ENCODE measurements at places on chromosomes 5 and 9.
A peak's percentile ranks its signal among the peaks of the same experiment; 100 is the strongest.

DNA sequence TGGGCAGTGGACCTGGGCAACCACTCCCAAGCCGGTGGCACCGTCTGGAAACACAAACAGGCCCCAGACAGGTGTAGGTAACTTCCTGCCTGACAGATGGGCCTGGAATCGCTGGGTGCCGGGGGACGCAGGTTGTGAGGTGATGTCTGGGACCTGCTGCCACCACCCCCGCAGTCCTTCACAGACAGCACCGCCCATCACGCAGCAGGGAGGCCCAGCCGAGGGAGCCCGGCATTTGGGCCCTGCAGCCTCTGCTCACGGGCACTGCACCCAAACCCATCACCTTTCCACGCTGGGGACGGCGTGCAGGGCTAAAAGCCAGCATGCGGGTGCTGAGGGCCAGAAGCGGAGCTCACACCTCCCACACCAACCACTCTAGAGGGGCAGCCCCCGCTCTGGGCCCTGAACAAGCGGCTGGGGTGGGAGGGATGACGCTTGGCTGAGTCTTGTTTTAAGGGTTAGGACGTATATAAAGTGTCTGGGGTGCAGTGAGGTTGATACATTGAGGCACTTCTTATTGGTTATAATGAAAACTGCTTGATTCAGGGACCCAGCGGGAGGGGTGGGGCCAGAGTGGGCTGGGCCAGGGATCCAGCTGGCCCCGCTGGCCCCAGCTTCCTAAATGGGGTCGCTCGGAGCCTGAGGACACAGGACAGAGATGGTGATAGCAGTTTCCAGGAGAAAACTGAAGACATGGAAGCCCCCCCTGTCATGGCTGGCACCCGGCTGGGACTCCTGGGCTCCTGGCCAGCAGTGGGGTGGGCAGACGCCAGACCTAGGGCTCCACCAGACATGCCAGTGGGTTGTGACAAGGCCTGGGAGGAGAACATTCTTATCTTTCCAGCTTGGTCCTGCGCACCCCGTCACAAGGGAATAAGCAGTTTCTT, 11.3 kb downstream of the MYMK start:
- DNase-seq = no peak

DNA sequence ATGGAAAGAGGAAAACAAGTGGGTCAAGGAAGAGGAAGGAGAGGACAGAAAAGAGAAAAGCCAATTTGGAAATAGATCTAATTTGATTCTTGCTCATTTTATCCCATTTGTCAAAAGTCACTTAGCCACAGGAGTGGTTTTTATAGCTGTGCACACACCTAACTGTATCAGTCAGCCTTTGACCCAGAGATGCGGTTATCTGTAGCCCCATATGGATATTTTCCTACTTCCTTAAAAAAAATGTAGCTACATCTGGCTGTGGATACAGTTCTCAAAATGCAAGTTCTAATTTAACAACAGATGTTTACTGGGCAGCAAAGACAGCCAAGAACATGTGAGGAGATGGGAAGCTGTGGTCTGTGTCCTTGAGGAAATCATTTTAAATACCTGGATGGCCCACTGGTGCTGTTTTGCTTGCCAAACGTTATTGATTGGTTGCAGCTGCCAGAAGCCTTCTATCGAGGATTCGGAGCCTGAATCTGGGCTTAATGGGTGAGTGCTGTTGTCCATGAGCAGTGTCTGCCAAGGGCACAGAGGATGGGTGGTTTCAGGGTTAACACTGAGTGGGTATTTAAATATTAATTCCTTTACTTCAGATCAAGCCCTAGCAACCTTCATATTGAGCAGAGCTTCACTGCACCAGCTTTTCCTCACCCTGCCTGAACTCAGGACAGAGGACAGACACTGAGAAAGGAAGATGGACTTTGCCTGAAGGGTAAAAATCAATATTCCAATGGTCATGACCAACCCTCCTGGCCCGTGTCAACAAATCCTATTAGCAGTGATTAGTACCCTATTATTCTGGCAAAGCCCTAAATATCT, 92.2 kb downstream of the APBA1 start:
- DNase-seq = no peak

- DNase-seq = no peak
These were observed 226.1 kb downstream of the CDH12 start for GRCh38 chr5:22627029-22627428.

GRCh38 chr9:35729700-35730485, 2.1 kb downstream of the TLN1 start:
- peak; percentile 13 for DNase-seq

GRCh38 chr9:81619353-81620001, 69.9 kb downstream of the TLE1 start:
- no peak for DNase-seq

DNA sequence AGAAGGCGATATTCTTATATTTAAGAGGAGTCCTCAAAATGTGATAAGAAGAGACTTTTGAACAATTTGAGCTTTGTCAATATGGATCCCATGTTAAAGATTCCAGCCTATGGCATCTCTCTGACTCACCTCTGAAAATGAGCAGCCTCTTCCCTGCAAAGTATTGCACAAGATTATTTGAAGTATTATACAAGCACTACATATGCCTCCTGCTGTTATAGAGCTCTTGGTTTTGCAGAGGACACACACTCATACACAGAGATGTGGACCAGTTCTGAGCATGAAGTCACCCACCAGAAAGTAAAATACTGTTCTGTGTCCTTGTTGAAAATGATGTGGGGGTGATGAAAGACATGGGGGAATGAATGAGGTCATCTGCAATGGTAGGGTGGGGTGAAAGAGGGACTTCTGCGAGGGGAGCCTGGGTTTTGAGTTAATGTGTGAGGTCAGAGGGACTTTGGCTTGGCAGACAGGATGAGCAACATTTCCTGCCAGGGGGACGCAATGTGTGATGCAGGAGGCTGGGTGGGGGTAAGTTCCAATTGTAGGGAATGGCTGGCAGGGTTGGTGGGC, 25.8 kb downstream of the FBXL7 start:
- DNase-seq = no peak

GRCh38 chr9:131203431-131204218, 72.7 kb downstream of the FAM78A start:
- DNase-seq = no peak

GRCh38 chr5:174096619-174097018, 51.1 kb downstream of the NSG2 start:
- no peak for DNase-seq

DNA sequence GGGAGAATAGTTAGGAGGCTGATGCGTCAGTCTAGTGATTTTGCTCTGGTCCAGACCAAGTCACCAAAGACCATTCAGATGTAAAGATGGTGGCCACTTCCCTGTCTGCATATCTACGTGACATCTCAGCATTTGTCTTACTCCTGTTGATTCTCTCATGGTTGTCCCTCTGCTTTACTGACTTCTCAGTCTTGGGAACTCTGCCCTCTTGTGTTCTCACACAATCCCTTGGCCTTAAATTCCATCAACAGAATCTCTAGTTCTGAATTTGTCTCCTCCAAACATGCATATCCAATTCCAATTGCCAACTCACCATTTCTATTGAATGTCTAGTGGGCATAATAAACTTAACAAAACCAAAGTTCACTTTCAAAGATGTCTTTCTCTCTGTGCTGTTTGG, 147.8 kb downstream of the SLC24A2 start:
- peak; percentile 47 for DNase-seq

DNA sequence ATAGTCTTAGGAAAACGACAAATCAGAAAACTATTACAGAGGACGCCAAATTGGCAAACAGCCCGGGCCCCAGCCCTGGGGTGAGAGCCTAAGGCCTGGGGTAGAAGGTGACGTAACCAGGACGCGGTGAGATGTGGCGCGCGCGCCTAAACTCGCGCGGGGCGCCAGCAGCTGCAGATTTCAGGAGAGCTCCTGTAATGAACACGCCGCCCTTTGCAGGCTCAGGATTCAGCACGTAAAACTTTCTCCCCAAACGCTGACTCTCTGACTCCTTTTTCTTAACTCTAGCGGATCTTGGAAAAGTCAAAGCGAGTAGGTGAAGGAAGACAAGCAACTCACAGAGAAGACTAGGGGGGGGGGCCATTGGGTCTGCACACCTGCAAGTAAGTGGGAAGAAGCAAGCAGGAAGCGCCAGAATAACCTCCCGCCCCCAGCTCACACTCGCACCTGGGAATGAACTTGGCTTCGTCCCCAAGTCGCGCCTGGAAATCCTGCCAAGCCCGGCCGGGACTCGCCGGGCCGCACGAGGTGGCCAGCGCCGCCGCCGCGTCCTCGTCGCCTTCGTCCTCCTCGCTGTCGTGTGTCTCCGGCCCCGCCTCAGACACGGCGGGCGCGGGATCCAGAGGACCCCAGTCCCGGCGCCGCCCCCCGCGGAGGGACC, 822 bp downstream of the RASEF start:
- DNase-seq = no peak

DNA sequence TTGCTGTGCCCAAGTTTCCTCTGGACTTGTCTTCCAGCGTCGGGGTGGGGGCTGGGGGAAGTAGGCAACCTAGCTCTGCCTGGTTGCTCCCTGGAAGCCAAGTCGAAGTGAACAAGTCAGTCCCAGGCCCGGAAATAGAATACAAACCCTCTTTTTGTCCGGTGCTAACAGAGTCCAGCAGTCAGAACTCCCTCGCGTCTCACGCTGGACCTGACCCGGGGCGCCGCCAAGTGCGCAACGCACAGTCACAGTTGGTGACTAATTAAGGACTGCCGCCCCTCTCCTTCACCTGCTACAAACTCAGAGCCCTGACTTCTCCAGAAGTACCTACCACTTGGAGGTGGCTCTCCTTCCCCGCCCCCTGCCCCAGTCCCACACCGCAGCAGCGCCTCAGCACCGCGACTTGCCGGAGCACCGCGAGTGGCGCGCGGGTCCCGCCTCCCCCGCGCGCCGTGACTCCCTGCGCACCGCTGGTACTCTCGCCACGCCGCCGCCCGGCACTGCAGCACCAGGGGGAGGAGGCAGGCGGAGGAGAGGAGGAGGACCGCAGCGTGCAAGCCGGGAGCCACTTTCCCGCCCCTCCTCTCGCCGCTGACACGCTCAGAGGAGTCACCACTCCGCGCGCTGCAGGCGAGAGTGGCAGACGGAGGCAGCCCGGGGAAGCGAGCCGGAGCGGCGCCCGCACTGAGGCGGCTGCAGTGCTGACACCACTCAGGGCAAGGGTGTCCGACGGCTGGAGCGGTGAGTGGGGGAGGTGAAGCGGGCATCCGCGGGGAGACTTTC, at the start of gene SV2C:
TSS of gene SV2C (plus strand) at position 612 of the 783 bp plus-strand sequence. CDS start 48,368 bp downstream, outside the sequence.
- DNase-seq = no peak

- DNase-seq = no peak
These were observed 127.4 kb downstream of the HCN1 start for GRCh38 chr5:45568813-45569212.

- no peak for DNase-seq
These were observed 103.4 kb downstream of the TTC39B start for GRCh38 chr9:15203581-15203980.

DNA sequence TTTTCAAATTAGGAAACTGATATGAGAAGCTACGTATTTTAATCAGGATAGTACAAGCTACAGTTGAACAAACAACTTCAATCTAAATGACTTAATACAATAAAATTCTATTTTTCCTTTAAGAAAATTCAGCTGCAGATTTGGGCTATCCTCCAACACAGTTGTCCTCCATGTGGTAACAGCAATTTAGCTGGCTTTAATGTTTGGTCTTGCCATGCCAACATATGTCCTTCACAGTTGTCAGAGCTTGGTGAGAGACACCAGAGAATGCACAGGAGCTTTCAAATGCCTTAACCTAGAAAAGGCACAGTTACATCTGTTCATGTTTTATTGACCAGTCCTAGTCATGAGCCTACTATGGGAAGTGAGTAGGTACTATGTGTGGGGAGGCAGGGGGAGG, 10.8 kb downstream of the FAM174A start:
- no peak for DNase-seq

- peak; percentile 75 for DNase-seq
These were observed 1.3 kb downstream of the NIM1K start for GRCh38 chr5:43193181-43193893.

GRCh38 chr9:35960039-35960655, 2.2 kb upstream of the OR2S2 start:
- DNase-seq = no peak

GRCh38 chr9:126860757-126861466, 473 bp downstream of the ZBTB34 start:
- no peak for DNase-seq

DNA sequence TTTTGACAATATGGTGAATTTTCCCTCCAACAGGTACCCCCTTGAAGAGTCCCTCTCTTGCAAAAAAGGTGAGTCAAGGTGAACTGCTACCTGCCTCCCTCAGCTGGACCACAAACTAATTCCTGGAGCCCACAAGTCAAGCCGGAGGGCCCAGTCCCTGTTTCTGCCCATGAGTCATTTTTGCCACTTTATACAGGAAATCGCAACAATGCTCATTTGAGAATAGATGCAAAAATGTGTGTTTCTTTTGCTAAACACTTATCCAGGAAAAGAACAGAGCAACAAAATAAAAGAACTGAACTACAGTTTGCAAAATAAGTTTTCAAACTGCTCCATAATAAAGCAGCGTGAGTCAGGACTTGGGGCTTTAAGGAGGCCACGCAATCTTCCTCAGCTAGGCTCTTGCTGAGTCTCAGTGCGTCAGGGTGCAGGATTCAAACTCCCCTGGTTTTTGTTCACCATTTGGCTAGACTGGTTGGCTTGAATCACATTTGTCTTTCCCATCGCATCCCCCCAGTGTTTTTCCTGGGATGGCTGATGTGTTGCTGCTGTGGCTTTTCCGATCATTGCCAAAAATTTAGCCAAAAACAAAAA, 102.7 kb downstream of the GOLPH3 start:
- DNase-seq = no peak

- DNase-seq = no peak
These were observed 187.1 kb downstream of the ELAVL2 start for GRCh38 chr9:23638837-23639426.

- no peak for DNase-seq
These were observed 318.3 kb upstream of the PTGER4 start for GRCh38 chr5:40361378-40361777.

- DNase-seq = no peak
These were observed 38.1 kb upstream of the ZCCHC7 start for GRCh38 chr9:37082214-37082765.

GRCh38 chr9:21853414-21853813, 51.0 kb downstream of the MTAP start:
- no peak for DNase-seq

- DNase-seq = no peak
These were observed 437.5 kb downstream of the TMEM232 start for GRCh38 chr5:110288766-110289511.

- no peak for DNase-seq
These were observed 176.4 kb downstream of the CD180 start for GRCh38 chr5:67020096-67020615.

GRCh38 chr9:88085476-88085875, 52.8 kb downstream of the SPATA31C2 start:
- no peak for DNase-seq

All from midbrain (tissue), 1 donor.